ENCODE measurements at places on chromosomes 16 and 17.

GRCh38 chr17:73667181-73667959 lies 23.1 kb upstream of the SDK2 start:
- no peak for DNase-seq

DNA sequence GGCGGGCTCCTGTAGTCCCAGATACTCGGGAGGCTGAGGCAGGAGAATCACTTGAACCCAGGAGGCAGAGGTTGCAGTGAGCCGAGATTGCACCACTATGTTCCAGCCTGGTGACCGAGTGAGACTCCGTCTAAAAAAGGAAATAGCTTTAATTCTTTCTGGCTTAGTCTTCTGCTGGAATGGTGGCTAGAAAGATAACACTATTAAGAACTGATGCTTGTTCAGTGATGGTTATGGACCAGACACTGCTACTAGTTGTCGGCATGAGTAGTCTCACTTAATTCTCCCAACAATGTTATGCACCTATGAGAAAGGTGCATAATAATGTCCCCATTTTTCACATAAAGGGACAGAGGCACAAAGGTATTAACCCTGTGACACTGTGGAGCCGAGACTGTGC lies 188.7 kb downstream of the HS3ST3A1 start:
- DNase-seq = no peak

- DNase-seq = no peak
Observed at GRCh38 chr16:87704754-87705353, 60.9 kb downstream of the KLHDC4 start.

- no peak for DNase-seq
Observed at GRCh38 chr16:14449790-14450480, 180.1 kb downstream of the PARN start.

DNA sequence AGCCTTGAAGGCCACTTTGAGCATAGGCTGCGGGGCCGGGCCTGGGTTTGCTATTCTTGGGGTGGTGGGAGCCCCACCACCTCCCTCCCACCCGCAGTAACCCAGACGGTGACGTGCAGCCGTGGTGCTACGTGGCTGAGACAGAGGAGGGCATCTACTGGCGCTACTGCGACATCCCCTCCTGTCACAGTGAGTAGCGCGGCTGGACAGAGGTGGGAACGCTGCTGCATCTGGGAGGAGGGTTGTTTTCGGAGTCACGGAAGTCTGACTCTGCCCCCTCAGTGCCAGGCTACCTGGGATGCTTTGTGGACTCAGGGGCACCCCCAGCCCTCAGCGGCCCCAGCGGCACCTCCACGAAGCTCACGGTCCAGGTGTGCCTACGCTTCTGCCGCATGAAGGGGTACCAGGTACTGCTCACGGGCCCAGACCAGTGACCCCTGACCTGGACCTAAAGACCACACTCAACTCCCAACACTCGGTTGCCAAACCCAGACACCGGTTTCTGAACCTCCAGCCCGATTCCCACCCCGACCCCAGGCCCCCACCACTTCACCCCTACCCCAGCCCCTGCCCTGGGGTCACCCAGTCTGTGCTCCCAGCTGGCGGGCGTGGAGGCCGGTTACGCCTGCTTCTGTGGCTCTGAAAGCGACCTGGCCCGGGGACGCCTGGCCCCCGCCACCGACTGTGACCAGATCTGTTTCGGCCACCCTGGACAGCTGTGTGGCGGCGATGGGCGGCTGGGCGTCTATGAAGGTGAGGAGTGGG lies 2.1 kb downstream of the KREMEN2 start:
- no peak for DNase-seq

GRCh38 chr16:75534560-75535205 lies 1.2 kb downstream of the CHST5 start:
- DNase-seq = no peak

DNA sequence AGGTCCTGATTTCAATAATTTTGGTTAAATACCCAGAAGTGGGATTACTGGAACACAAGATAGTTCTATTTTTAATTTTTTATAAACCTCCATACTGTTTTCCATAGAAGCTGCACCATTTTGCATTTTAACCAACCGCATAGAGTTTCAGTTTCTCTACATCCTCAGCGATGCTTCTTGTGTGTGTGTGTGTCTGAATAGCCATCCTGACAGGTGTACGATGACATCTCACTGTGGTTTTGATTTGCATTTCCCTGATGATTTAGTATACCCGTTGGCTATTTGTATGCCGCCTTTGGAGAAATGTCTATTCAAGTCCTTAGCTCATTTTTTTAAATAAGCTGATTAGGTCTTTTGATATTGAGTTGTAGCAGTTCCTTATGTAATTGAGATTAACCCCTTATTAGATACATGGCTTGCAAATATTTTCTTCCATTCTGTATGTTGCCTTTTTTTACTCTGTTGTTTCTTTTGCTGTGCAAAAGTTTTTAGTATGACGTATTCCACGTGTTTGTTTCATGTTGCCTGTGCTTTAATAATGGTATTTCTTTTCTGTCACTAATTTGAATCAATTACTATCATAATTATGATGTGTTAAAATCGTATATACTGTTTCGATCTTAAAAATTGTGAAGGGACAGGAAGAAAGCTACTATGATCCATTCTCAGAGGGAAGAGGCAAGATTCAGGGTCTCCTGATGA lies 227.2 kb upstream of the MON1B start:
- no peak for DNase-seq

- no peak for DNase-seq
Observed at GRCh38 chr17:80807014-80807413, 184.6 kb upstream of the CHMP6 start.

DNA sequence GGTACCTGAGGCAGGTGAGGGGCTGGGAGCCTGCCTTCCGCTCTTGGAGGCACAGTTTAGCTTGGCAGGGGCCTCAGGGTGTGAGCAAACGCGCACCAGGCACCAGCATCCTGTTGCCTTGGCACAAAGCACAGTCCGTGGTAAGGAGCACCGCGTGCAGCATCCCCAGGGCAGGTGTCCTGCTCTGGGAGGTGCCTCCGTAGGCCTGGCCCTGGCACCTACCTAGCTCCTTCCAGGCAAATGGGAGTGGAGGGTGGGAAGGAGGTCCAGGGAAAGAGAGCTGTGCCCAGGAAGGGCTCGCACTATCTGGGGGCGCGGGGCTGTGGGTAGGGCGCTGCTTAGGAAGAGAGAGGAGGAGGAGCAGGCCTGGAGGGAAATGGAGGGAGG lies 3.1 kb upstream of the GSE1 start:
- no peak for DNase-seq

Data from non-pigmented ciliary epithelial cell (primary cell).